ENCODE measurements at places on chromosomes 7 and 10. TPM values are rescaled to one million over a fixed set of nuclear protein-coding genes. Genes with fewer than 3 reads are reported as not detected.

GRCh38 chr7:30165590-30165989, 30.8 kb downstream of the MTURN start:
- no peak for DNase-seq

The TYW1B gene
- total RNA-seq, result 1.7 TPM

DNA sequence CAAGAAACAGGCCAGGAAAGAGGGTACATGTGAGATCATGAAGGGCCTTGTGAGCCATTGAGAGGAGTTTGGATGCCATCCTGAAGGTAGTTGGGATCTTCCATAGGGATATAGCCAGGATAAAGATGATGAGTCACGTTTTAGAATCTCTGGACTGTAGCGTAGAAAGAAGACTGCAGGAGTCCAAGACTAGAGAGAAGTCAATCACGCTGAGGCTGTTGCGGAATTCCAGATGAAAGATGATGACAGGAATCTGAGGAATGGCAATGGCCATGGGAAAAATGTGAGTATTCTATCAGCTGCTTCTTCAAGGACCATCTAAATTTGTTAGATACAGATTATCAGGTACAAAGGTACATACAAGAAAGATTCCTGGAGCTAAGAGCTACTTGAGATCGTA, 711.3 kb downstream of the GRM8 start:
- peak; percentile 27 for DNase-seq

The GSDME gene
- total RNA-seq, result 51.0 TPM

DNA sequence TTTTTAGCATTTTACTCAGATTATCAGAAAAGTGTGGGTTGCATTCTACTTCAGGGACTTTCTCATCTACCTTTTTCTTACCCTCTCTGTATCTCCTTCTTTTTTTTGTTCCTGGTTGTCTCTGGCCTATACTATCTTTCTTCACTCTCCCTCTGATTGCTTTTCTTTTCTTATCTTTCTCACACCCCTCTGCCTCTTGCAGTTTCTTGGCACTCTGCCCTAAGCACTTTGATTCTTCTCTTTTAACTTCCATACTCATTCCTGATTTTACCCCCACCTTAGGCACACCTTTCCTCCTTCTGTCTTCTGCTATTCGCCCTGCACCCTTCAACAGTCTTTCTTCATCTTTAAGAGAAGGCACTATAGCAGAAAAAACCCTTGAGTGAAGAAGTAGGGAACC, 92.8 kb upstream of the HPS1 start:
- DNase-seq, result no peak

DNA sequence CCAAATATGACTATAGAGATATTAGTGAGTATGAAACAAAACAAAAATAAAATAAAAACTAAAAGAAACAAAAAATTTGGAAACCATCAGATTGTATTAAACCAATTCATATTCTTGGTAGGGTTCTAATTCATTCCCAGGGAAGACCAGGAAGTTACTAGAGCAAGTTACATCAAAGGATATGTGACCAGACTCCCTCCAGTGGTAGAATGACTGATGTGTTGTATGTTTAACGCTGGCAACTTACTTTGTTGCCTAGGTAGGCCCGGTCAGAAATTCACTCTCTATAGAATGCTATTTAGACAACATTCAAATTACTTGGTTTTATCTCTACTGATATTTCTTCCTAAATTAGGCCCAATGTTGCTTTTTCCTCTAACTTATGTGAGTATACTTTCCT, 5.2 kb downstream of the PHYHIPL start:
- peak; percentile 48 for DNase-seq
